A172 (cell line): ENCODE measurements at places on chromosomes 4 and X. TPM values are rescaled to one million over a fixed set of nuclear protein-coding genes. Genes with fewer than 3 reads are reported as not detected.

- DNase-seq, result peak; percentile 77
These were observed 43.3 kb upstream of the PDGFC start for GRCh38 chr4:157014621-157015591.

The ATP8A1 gene
- not detected in 2 replicates for total RNA-seq

The HOPX gene
- not detected in 2 replicates for total RNA-seq

DNA sequence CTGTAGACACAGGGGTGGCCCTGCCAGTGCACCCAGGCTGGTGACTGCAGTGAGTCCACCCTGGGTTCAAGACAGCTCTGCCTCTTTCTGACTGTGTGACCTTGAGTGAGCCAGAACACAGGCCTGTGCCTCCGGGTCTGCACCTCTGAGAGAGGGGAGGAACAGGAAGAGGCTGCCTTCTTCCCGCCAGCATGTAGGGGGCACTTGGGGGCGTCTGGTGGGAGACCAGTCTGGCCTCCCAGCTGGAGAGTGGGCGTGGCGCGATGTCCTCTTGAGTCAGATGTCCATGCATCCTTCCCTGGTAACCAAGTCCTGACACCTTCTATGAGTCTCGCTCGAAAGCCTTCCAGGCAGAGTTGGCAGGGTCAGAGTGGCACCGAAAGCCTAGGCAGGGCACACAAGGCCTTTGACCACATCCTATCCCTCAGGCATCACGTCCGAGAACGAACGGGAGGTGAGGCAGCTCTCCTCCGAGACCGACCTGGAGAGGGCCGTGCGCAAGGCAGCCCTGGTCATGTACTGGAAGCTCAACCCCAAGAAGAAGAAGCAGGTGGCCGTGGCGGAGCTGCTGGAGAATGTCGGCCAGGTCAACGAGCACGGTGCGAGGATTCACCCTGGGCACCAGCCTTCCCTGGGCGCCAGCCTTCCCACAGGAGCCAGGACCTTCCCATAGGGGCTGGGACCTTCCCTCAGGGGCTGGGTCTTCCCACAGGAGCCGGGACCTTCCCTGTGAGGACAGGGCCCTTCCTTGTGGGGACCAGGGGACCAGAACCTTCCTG lies 21.3 kb downstream of the WFS1 start:
- DNase-seq, result no peak

GRCh38 chrX:23661671-23662070 lies 5.6 kb upstream of the PRDX4 start:
- no peak for DNase-seq

The KCNIP4 gene
- not detected in 2 replicates for total RNA-seq

DNA sequence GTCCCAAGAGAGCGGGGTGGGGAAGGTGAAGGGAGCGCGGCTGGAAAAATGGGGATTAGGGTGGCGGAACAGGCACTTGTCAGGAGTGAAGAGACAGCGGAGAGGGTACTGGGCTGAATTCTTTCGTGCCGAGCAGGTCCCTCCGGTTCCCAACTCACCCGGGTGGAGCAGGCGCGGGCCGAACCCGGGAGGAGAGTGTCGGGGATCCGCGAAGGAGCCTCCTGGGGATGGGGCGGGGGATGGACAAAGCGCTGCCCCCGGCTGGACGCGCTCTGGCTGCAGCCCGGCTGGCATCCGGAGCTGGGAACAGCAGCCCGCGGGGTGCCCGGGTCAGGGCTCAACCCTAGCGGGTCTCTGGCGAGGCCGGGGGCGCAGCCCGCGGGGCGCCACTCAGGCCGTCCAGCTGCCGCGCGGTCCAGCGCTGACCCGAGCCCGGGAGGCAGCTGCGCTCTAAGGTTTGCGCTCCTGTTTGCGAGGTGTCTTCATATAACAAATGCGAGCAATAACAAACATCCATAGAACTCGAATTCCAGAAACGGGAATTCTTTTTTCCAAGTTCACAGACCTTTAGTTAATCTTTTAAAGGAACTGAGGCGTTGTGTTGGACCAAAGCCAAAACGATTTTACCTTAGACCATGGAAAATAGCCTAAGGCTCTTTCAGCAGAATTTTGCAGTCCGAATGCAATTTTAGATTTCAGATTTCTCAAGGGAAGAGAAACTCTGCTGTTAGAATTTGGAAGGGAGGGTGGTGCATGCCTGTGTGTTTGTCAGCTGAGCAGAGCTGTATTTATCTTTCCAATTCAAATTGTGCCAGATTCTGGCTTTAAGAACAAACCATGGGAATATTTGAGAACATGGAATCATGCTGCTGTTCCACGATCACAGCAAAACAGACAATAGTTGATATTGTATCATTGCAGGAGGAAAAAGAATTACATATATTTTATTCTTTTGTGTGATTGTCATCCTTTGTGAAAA lies 744 bp downstream of the NPY5R start:
- DNase-seq, result no peak

DNA sequence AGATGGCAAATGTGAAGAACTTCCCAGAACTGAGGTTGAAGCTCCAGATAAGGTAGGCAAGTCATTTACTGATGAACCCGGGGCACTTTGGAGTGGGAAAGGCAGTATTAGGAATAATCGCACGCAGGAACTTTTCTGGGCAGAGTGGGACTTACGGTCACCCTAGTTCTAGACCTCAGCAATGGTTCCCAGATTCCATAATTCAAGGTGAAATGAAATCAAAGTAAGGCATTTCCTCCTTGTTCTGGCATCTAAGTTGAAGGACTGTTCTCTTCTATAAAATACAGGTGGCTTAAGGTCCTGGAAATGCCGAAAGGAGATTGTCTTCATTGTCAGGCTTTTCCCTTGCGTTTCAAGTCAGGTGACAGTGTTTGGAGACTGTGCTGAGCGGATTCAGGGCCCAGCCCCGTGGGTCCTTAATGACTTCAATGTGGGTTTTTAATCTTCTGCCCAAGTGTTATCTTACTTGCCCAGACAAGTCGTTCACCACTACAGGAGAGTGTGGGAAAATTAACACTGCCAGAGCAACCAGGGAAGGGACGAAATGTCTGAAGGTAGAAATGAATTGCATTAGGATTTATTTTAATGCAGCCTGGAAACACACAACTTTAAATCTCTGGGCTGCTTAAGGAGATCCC lies 52.1 kb upstream of the STOX2 start:
- no peak for DNase-seq

DNA sequence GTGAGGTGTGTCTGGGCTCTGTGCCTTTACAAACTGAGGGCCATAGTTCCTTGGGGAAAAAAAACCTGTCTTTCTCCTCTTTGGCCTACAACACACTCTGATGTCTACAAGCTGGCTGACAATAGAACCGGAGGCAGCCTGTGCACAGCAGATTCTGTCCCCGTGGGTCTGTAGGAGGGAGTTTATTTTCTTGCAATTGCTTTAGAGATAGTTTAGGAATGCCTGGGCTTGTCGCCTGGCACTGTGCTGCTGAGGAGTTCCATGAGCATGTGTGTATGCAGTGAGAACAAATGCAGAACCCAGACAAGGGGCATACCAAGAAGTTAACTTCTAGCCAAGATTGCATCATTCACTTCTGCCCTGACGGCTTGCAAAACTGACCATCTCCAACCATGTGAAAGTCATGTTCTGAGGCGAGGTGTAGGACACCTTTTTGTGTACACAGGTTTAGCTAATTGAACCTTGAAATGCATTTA lies 54.1 kb downstream of the CCNI start:
- DNase-seq, result no peak

DNA sequence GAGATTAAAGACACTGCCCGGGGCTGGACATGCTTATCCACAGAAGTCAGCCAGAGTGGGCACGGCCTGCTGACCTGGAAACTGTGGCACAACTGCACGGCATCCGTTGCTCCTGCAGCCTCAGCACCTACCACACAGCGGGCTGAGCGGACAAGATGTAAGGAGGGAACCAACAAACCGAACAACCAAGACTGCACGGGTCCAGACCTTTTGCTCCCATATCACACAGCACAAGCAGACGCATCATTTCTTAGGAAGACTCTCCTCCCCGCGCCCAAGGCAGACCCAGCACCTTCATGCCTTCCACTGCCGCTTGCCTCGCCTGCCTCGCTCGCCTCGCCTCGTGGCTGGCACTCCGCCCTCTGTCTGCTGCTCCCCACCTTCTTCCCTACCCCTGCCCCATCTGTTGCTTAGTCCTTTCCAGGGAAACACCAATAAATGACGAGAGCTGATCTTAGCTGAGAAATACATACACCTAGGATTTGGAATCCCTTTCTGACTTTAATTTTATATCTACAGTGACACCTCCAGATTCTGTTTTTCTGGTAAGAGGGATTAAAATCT lies 79.0 kb downstream of the AFAP1 start:
- DNase-seq, result no peak

GRCh38 chrX:153644356-153645125 lies 2.5 kb upstream of the DUSP9 start:
- DNase-seq, result no peak

The OPRPN gene
- total RNA-seq, result not detected in 2 replicates

DNA sequence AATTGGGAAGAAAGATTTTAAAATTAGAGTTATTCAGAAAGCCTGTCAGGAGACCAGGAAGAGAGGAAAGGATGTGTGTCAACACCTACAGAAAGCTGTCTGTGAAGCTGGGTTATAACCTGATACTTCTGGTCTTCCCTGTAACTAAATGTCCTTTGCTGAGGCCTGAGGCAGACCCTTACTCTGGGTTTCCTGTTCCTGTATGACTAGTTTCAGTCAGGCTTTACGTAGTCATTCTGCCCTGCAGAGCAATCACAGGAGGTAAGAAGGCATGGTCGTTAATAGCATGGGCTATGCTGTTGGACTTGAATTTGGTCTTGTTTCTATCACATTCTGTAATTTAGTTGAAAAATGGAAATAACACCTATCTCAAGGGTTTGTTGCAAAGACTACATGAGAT lies 110.5 kb upstream of the IGFBP7 start:
- DNase-seq, result no peak

DNA sequence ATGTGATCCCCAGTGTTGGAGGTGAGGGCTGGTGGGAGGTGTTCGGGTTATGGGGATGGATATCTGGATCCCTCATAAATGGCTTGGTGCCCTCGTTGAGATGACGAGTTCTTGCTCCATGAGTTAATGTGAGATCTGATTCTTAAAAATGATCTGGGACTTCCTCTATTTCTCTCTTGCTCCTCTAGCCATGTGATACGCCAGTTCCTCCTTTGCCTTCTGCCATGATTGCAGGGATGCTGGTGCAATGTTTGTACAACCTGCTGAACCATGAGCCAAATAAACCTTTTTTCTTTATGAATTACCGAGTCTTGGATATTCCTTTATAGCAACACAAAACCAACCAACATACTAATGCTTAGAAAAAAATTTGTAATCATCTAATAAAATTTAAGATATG lies 56.6 kb downstream of the STAP1 start:
- no peak for DNase-seq

The KDR gene
- total RNA-seq, result 0.05 and 0.22 TPM in 2 replicates

The RIPPLY1 gene
- 0.10 TPM in 1 of 2 replicates, not detected in the other for total RNA-seq

DNA sequence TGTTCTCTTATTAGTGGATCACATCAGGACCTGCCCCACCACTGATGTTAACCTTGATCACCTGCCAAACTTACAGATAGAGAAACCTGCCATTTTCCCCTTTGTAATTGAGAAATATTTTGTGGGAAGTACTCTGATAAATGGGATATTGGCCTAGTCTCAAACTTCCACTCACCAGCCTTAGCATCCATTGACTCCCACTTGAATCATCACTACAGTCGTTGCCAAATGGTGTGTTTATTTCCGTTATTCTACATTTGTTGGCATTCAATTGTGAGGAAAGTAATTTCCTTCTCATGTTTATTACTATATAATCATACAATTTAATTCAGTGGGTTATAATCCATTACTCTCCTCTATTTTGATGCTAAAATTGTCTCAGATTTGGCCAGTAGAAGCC lies 156.4 kb upstream of the CXCL13 start:
- DNase-seq, result no peak

DNA sequence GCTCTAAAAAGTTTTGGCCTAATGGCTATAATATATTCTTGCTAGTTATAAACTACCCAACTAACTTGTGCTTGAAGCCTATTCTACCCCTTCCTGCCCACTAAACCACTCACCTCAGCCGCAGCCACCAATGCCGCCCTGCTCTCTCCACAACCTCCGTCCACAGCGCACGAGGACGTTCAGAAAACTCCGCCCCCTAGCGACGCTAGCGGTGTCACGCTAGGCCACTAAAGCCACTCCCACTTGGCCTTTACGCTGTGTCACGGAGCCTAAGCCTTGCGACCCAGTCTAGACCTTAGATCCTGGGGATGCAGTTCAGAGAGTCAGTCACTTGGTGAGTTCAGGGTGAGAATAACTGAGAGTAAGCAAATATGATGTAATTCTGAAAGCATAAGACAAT lies at the start of gene TEX11:
Gene TEX11 (minus strand): TSS at position 171 of the 400 bp plus-strand sequence. CDS start 922 bp downstream, outside the sequence.
- no peak for DNase-seq

GRCh38 chrX:129099207-129099606 lies 424.1 kb downstream of the SMARCA1 start:
- DNase-seq, result no peak

GRCh38 chrX:137101273-137101990 lies 67.6 kb upstream of the GPR101 start:
- DNase-seq, result no peak

DNA sequence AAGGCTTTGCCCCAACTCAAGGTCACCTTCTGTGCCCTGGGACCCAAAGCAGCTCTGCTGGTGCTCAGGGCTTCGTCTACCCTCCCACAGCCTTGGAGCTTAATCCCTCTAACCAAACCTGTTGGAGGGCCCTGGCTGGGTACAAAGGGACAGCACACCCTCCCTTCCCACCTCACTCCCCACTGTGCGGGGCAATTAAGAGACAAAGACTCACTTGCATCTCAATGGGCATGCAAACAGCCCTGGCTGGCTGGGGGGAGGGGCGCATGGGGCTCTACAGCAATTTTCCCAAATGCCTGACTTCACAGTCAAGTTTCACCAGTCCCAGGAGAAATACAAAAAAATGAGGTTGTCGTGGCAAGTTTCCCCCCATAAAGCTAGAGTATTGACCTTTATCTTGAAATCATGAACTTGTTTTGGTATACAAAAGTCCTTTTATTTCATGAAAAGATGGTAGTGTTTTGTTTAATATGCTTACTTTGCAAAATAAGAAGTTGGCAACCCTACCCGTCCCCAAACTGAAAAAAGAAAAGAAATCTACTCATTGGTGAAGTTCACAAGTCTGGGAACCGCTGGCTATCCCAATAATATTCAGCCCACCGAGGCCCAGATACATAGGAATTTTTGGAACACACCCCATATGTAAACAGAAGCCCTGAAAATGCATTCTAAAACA lies 4.1 kb upstream of the CD99L2 start:
- DNase-seq, result no peak

GRCh38 chr4:147825451-147826287 lies 93.8 kb downstream of the ARHGAP10 start:
- DNase-seq, result peak; percentile 18

The VCX3B gene
- total RNA-seq, result not detected in 2 replicates

The HSFX4 gene
- total RNA-seq, result not detected in 2 replicates

- peak; percentile 46 for DNase-seq
These were observed 2.7 kb upstream of the GEMIN8 start for GRCh38 chrX:14032406-14032805.

DNA sequence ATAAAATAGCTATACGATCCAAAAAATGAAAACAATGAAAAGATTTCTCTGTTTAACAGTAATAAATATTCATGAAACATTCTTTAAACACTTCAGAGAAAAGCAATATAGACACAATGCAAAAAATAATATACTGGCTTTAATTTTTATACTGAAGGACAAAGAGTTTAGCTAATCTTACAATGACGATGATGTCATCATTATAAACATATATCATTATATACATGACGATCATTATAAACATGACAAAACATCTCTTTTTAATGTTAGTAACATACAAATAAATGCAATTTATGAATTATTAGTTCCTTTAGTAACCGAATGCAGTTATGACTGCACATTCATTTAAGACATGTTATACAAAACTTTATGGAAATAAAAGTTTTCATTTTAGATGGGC lies 1434.6 kb downstream of the PCDH18 start:
- DNase-seq, result no peak
